Stimulated activated CD8-positive, alpha-beta memory T cell treated with anti-CD3 and anti-CD28 coated beads, Interleukin-4, amount 100 ng/mL, for 4 hours (primary cell): ENCODE measurements at places on chromosomes 5 and 9.

DNA sequence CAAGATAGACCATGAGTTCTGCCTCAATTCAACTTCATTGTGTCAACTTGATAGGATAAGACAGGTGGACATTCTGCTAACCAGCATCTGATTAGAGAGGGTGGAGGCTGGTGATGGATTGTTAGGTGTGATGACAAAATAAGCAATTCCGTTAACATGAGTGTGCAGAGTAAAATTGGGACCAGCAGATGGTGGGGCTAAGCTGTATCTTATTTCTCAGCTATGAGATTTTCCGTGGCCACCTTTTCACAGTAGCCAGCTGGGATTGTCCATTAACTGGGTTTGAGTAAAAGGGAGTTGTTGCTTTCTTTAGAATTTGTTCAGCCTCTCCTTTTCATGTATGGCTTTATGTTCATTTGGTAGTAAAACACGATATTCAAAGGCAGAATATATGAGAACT is 28.8 kb upstream of the TAL2 start:
- no peak for DNase-seq

GRCh38 chr9:116951588-116952435 is 264.7 kb downstream of the TRIM32 start:
- DNase-seq, result no peak

GRCh38 chr9:5749306-5749705 is 83.6 kb downstream of the ERMP1 start:
- DNase-seq, result no peak

DNA sequence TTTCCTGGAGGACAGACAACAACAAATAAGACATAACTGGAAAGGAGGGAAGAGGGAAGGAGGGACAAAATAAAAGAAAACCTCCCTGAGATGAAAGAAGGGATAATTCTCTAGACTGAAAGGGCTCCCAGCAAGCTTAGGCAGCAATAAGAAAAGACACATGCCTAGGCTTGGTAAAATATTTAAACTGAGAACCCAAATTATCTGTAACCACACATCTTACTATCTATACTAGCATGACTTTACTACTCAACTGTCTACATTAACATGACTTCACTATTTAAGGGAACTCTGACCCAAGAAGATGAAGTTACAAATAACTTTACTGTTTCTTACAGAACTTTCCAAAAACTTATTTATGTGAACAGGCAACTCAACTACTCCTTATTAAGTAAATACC is 95.9 kb downstream of the EPB41L4A start:
- DNase-seq, result no peak

- no peak for DNase-seq
Observed at GRCh38 chr9:114965564-114965963, 35.2 kb upstream of the TNFSF8 start.

GRCh38 chr9:133848471-133849109 is 110.4 kb upstream of the SARDH start:
- no peak for DNase-seq

DNA sequence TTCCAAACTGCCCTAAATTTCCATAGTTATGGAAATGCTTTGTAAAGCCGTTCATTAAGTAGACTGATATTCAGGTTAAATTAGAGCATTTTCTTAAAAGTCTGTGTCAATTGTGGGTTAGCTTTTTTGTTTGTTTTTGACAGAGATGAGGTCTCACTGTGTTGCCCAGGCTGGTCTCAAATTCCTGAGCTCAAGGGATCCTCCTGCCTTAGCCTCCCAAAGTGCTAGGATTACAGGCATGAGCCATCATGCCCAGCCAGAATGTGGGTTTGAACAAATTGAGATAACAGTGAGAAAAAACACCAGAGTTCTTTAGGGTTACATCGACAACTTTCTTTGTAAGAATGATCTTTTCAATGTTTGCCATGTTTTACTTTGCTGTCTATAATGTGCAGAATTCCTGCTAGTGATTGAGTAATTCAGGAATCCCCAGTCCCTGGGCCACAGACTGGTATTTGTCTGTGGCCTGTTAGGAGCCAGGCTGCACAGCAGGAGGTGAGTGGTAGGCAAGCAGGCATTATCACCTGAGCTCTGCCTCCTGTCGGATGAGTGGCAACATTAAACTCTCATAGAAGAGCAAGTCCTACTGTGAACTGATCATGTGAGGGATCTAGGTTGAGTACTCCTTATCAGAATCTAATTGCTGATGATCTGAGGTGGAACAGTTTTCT is 80.5 kb downstream of the RAI14 start:
- no peak for DNase-seq

DNA sequence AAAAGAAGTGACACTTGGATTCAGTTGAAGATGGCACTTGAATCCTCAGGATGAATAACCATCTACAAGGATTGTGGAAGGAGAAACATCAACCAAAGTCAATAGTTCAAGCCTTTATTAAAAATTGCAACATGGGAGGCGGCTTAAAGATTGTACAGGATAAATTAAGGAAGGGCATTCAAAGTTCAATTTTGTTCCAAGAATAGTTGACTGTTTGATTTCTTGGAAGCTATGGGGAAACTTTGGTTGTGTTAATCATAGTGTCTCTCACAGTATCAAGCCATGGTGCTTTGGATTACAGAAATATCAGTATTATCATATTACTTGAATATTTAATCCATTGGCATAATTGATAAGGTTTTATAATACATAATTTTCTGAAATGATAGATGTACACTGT is 1844.3 kb downstream of the MAT2B start:
- no peak for DNase-seq

DNA sequence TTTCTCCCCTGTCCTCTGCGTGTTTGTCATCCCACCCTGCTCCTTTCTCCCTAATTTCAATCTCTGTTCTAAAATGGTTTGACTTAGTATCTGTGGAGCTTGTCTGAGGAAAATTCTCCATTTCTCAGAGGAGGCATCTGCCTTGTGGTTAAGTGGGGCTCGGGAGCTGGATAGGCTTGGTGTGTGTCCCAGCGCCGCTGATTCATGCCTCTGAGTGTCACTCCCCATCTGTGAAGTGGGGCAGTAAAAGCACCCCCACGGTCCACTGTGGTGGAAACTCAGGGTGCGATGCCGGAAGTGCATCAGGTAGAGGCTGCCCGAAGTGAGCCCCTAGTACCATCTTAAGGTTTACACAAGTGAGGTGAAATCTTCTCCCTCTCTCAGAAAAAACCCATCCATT is 37.6 kb downstream of the LRSAM1 start:
- DNase-seq, result no peak

- DNase-seq, result no peak
Observed at GRCh38 chr9:37309136-37309535, 113.4 kb upstream of the GRHPR start.

GRCh38 chr9:32882705-32883104 is 99.4 kb downstream of the TMEM215 start:
- DNase-seq, result no peak

DNA sequence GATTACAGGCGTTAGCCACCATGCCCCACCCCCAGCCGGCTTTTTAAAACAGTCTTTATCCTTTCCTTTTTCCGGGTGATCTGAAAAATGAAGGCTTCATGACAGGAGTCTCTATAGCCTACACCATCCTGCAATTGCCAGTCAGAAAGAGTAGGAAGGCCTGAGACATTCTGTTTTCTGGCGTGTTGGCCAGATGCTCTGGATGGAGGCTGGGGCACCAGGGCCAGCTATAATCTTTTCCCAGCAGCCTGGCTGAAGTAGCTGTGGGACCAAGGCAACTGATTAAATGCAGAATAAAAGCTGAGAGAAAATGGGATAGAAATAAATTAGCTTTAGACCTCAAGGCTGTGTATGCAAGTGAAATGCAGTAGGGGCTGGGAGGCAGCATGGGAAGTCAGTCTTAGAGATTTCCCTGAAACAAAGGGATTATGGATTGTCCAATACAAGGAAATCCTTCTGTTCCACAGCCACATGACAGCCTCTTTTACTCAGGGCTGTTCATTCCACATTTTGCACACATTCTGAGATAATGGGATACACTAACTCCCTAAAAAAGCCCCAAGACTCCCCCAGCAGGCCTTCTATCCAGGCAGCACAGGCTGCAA is 116.0 kb upstream of the LRRTM2 start:
- DNase-seq, result no peak

DNA sequence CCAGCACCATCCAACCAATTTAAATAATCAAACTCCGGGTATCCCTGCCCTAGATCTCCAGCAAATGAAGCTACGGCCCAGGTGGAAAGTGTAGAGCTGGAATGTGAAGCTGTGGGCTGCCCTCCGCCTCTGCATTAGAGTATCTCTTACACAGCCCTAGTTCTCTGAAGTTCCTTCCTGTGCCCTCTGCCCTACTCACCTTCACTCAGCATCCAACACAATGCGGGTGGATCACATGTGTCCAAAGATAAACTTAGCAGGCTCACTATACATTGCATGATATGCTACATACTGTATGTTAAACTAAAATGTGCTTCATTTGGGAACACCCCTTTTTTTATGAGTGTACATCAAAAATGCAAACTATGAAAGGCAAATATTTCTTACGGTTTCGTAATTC is 70.0 kb upstream of the RAD23B start:
- DNase-seq, result no peak

DNA sequence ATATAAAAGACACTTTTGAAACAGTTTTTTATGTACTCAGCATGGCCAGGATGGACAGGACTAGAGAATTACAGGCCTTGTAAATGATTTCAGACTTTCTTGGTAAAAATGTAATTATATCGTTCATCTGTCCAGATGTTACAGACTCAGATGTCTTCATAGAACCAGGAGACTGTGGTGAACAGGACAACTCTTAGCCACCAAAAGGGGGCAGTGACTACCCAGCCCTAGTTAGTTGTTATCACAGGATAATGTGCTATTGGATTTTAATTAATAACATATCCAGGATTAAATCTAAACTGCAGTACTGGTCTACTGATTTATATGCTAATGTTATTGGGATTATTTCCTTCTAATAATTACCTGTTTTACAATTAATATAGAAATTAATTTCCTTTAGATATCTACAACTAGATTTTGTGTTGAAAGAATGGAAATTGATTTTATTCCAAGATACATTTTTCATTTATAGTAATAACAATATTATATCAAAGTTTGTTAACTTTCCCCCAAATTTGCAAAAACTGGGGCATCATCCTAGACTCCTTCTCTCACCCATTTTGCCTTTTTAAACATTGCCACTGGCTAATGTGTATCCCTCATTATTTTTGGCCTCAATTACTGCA is 99.4 kb downstream of the MTREX start:
- no peak for DNase-seq

DNA sequence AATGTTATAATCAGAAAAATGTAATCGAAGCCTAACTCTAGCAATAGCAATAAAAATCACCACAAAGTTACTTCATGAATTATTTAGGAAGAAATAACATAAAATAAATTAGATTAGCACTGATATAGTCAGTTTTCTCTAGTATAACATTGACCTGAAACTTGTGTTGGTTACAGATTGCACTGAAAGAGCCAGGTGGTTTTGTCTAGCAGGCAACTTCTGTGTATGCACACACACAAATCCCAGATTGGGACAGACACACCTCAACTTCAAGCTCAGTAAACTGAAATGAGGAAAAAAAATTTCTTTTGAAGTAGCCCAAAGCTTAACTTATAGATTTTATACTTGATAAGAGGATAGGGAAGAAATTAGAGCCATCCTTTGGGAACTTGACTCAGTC is 129.3 kb downstream of the EFNA5 start:
- DNase-seq, result no peak

DNA sequence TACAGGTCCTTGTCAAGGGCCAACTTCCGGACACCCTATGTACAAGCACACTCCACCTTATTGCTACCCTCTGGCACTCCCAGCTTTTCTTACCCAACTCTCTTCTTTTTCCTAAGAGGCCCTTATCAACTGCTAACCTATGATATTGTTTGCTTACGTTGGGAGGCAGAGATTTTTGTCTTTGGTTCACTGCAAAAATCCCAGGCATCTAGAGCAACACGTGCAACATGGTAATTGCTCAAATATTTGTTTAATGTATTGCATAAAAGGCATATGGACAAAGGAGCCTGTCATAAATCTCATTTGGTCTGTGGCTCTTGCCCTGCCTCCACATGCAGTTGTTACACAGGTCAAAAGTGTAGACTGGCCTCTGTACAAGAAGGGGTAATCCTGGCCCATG is 35.8 kb upstream of the ATP10B start:
- DNase-seq, result no peak

DNA sequence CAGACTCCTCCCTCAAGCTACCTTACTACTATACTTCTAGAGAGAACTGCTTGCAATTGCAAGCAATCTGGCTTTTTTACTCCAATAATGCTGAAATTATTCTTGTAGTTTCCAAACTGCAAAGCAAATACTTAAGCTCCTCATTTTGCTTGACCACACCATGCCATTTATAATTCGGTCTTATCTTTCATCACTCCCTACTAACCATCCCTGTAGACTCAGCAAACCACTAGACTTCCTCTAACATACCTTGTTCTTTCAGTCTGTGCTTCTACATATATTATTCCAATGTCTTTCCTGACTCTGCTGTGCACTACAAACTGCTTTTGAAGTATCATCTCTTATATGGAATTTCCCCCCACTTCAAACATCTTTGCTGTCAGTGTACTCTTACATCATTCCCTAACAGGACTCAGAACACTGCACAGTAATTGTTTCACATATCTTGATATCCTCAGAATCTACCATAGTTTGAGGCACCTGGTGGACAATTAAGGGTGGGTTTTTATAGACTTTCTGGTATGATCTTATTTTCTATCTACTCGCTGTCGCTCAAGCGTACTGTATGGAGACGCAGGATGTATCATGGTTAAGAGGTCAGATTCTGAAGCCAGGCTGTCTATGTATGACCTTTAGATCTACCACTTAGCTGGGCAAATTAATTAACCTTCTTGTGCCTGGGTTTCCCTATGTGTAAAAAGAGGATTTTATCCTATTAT is 2.8 kb downstream of the IL6ST start:
- DNase-seq, result no peak

- DNase-seq, result no peak
Observed at GRCh38 chr5:156686796-156687195, 163.3 kb upstream of the PPP1R2B start.

DNA sequence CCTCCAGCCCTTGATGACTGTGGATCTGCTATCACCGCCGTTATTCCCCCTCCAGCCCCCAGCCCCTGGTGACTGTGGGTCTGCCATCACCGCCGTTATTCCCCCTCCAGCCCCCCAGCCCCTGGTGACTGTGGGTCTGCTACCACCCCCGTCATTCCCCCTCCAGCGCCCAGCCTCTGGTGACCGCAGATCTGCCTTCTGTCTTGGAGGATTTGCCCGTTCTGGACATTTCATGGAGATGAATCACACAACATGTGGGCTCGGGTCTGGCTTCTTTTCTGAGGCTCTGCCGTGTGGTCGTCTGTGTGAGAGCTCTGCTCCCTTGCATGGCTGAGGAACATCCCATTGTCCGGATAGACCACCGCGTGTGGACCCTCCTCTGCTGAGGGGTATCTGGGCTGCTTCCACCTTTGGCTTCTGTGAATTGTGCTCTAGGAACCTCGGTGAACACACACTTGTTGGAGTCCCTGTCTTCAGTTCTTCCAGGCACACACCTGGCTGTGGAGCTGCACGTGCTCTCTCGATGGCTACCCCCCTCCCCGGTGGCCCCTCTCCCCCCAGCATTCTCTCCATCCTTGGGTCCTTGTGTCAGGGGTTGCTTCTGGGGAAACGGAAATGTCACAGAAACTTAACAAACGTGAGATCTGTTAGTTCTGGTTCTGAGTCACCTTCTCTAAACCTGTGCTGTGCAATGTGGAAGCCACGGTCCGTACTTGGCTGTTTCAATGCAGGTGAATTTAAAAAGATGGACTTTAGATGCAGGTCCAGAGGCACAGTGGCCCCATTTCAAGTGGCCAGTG is 105.3 kb upstream of the COL5A1 start:
- DNase-seq, result no peak
